ENCODE measurements at places on chromosomes 7 and 10.

GRCh38 chr7:28854750-28855074, 103.4 kb downstream of the TRIL start:
- no peak for DNase-seq

DNA sequence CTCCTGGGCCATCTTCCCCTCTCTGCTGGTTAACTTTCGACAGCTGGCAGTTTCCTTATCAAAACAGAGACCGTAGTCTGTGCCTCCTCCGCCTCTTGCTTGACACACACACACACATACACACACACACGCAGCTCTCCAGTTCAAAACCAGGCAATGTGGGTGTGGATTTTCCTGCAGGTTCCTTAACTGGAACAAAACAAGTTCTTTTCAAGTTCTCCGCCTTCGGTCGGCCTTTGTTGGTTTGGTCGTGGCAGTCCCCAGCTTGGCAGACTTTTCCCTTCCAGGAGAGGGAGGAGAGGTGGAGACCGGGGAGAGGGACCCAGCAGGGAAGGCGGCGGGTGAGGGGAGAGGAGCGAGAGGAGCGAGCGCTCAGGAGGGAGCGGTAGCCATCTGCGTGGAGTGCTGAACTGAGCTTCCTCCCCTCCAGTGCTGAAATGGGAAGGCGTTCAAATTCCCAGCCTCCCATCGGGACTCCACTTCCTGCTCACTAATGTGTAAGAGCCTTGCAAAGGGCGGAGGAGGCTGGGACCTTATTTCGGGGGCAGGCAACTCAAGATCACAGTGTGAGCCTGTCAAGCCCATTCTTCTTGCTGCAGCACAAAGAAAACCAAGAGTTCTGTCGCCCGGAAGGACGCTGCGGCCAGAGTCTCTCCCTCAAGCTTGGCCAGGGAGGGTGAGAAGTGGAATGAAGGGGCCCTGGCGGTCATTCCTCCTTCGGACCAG, 120.6 kb downstream of the PRPF18 start:
- DNase-seq, result no peak

- DNase-seq, result no peak
Observed at GRCh38 chr7:23965296-23965695, 255.3 kb downstream of the STK31 start.

GRCh38 chr10:50234486-50234885, 16.8 kb downstream of the ASAH2 start:
- no peak for DNase-seq

DNA sequence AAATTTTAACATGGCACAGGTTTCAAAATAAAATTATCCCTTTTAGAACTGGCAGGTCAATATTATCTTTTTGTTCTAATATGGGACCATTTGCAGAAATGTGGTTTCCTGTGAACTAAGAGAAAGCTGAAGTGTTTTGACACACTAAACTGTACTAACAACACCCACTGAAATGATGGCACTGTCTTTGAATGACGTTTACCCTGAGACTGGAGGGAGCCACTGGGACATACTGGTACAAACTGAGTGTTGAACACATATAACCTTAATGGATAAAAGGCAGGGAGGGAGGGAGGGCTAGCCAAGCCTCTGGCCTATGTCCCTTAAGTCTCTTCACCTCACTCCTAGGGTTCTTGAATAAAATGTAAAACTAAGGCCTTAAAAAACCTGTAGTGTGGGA, 95.9 kb downstream of the PDE1C start:
- DNase-seq, result no peak

DNA sequence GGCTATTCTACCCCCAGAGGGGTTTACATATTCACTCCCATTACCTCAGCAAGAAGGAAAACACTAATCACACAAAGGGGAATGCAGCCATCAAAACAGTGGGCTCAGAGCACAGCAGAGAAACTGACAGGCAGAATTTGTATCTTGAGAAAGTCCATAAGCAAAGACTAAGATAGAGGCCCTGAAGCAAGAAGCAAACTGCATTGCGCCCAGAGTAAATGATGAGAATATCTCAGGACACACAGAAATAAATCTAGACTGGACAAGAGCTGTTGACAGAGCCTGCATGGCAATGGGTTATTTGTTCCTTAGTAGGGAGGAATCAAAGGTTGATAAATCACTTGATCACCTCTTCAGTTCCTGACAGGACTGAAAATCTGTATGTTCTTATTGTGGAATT, 440.7 kb upstream of the CELF2 start:
- DNase-seq, result no peak

- no peak for DNase-seq
Observed at GRCh38 chr7:42478717-42479116, 241.7 kb upstream of the GLI3 start.

GRCh38 chr7:2726316-2727018, 38.5 kb downstream of the AMZ1 start:
- no peak for DNase-seq

DNA sequence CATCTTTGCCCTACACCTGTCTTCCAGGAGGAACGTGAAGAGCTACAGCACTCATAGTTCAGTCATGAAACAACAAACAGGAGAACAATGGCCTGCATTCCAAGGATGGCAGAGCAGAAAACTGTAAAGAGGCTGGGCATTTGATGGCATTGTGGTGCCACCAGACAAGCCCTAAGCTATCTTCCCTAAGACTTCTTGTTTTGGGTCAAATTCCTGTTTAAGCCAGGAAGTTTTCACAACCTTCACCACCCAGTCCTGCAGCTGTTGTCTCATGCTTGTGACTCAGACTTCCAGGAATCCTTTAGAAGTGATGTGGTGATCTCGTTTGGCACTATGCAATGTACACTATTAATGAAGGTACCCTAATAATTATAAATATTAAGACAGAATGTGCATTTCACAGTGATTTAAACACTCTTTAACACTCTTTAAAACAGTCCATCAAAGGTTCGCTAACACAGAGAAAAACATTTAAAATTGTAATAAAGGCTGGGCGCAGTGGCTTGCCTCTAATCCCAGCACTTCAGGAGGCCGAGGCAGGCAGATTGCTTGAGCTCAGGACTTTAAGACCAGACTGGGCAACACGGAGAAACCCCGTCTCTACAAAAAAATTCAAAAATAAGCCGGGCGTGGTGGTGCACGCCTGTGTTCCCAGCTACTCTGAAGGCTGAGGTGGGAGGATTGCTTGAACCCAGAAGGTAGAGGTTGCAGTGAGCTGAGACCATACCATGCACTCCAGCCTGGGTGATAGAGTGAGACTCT, 2.7 kb upstream of the HERPUD2 start:
- no peak for DNase-seq

- no peak for DNase-seq
Observed at GRCh38 chr10:108583877-108584276, 1339.4 kb downstream of the XPNPEP1 start.

- DNase-seq, result no peak
Observed at GRCh38 chr7:106289848-106290247, 5.1 kb upstream of the NAMPT start.

DNA sequence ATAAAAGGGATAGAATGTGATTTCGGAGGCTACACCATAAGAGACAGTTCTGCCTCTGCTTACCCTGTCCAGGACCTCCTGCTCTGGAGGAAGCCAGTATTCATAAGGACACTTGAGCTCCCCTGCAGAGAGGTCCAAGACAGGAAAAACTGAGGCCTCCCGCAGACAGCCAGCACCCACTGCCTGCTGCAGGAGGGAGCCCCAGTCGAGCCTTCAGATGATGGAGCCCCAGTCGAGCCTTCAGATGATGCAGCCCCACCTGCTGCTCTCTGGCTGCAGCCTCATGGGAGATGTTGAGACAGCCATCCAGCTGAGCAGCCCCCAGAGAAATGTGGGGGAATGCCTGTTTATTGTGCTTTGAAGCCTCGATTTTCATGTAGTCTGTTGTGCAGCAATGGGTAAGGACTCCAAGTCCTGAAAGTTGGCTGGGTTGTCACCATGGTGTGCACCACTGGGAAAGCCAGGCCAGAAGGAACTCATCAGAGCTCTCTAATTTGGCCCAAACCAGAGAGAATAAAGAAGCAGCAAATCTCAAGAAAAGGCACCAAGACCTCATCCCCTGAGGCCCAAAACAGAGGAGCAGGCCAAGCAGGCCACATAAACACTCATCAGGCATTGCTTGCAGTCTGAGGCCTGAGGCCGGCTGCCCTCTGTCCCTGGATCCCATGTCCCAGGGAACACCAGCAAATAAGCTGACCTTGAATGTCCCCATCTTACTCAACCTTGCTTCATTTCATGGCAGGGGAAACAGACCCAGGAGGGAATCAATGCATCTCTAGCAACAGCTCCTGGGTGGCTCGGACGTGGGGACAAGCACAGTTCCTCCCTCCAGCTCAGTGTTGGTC, 30.9 kb downstream of the CALML5 start:
- no peak for DNase-seq

GRCh38 chr7:150361807-150362621, 6.6 kb upstream of the REPIN1 start:
- DNase-seq, result no peak

GRCh38 chr10:132946-133898, 2.0 kb upstream of the ZMYND11 start:
- no peak for DNase-seq

DNA sequence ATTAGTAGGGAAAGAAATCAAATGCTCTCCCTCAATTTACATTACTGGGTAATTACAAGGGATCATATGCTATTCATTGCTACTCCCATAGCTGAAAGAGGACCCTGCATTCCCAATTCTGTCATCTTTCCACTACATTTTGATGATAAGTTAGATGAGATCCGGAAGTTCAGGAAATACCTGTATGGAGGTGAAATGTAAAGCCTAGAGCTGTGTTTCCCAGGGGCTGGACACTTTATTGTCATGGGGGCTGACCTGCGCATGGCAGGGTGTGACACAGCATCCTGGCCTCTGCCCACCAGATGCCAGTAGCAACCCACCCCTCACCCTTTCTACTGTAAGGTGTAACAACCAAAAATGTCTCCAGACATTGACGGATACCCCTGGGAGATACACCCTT, 56.6 kb downstream of the HECW1 start:
- DNase-seq, result no peak

DNA sequence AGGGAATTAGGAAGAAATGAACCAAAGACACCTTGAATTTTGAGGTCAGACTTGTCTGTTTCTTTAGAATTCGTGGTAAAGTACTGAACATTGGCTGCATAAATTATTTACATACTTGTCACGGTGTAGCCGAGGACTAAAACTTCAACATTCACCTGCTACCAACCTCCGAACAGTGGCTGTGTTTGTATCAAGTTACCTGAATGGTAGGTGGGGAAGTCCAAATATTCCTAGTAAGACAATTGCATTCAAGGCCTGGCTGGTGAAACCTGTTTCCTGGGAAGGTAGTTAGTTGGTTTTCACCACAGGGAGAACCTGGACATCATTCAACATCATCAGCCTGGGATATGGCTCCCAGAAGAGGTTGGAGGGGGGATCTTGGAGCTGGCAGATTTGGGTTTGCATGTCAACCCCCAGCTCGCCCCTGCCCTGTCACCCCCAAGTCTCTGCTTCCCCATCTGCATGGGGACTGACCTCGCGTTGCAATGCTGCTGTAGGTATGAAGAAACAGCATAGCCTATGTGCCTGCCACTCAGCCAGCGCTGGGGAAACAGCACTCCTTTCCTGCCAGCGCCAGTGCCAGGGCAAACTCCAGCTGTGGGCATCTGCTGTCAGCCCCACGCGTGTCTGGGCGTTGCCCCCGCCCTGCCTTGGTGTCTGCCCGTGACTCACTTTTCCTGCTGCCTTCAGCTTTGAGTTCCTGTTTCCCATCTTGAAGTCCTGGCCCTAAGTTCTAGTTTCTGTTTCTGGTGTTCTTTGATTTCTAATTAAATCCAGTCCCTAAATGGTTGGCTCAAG, 12.7 kb upstream of the LARP4B start:
- no peak for DNase-seq

DNA sequence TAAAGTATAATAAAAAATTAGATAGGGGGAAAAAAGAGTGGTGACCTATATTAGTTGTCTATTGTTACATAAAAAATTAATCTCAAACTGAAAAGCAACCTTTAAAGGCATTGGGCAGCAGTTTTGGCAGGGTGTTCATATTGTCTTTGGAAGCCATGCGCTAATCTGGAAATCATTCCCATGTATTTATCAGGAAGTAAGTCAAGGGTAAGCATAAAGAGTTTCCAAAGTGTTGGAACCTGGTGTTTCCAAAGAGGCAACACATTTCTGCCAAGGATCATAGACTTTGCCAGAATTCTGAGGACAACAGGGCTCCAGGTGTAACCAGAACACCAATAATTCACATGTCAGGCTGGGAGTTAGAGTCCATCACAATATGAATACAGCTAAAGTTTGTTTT, 55.7 kb upstream of the EGFR start:
- DNase-seq, result no peak

GRCh38 chr7:3149231-3149995, 105.7 kb upstream of the CARD11 start:
- DNase-seq, result no peak

DNA sequence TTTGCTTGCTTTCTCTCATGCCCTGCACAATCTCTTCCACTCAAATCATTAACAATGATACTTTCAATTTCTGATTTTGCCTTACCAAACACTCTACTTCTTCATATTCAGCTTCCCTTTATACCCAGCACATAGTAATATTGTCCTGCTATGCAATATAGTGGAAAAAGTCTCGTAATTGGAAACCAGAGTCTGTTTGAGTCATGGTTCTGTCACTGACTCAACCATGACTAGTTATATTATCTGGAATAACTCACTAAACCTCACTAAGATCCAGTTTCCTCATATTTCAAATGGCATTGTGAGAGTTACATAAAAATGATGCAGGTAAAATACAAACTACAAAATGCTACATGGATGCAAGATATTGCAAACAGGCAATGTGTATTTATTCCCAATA, 98.5 kb upstream of the LRRTM3 start:
- no peak for DNase-seq

DNA sequence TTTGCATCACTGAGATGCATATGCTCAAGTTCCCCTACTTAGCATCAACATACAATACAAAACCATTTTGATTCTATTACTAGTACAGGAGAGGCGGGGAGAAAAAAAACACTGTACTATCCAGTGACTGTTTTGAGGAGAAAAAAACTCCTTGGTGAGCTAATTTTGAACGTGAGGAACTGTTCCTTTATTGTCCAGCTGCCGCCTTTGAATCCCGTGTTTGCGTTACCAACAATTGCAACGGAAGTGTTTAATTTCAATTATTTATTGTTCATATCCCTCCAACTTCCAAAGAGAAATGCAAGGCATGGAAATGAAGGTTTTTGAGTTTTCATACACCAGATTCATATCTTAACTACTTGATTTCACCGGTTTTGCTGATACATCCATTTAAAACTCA, 66.4 kb upstream of the ARHGAP21 start:
- no peak for DNase-seq

GRCh38 chr10:94602729-94603515, 57.3 kb downstream of the HELLS start:
- DNase-seq, result no peak

DNA sequence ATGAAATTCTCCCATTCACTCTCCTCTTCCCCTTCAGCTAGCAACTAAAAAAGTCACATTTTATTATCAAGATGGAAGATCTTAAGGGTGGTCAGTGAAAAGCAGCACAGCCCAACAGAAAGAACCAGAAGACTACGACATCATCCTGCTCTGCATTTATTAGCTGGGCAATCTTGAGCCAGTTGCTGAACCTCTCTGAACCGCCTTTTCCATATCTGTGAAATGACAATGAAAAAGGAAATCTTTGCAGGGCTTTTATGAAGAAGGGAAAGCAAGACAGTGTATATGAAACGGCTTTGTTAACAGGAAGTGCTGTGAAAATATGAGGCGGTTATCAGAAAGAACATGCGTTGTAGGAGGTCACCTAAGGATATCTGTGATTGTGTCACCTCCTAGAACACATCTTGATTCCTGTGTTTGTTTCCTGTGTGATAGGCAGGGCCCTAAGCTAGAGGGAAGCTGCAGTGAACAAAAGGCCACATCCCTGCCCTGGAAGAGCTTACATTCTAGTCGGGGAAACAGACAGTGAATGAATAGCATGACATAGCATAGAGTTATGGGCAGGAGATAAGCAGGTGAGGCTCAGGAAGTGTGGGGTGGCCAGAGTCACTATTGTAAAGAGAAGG, 36.0 kb upstream of the KCNMA1 start:
- no peak for DNase-seq
